ENCODE measurements at places on chromosomes 12 and 14.

GRCh38 chr14:99880651-99881420, 87.6 kb downstream of the EML1 start:
- no peak for DNase-seq

DNA sequence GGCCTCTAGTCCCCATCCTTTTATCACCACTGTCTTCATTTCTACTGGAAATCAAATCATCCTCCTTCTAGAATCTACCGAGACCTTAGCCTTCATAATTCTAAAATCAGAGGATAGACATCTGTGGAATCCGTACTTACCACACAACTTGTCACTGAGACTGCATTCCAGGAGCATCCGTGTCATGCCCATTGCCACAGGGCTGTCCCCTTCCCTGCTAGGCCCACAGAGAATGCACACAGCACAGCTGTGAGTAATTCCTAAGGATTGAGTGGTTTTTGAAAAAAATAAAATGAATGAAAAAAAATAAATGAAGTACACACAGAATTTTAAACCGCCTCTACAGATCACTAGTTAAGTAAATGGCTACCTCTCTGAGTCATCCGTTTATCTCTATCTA, 21.0 kb upstream of the MAGOHB start:
- DNase-seq, result no peak

DNA sequence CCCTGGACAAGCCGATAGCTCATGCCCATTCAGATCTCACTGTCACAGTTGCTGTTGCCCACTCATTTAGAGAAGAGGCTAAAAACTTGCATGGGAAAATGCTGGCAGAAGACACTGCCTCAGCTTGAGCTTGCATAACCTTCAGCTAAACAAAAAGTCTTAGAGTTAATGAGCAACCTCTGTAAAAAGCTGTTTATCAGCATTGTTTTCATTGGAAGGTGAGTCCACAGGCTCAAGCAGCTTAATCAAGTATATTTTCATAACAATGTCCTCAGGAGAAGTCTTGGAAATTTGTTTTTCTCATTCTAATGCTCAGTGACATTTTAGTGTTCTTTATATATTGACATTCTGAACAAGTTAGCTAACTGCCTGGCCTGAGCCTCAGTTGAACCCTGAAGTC, 872.9 kb downstream of the TMTC2 start:
- DNase-seq, result no peak

DNA sequence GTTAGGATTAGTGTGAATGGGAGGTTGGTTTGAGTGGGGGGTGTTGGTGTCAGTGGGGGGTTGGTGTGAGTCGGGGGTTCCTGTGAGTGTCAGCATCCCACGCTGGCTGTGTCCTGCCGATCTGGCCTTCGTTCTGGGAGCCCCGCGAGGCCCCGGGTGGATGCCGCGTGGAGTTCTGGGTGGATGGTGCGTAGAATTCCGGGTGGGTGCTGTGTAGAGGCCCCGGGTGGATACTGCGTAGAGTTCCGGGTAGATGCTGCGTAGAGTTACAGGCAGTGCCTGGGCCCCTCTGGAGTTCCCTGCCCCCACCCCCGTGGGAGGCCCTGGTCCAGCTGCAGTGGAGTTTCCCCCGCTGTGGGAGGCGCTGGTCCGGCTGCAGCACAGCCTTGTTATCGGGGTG, 8.7 kb downstream of the NOC4L start:
- DNase-seq, result no peak

DNA sequence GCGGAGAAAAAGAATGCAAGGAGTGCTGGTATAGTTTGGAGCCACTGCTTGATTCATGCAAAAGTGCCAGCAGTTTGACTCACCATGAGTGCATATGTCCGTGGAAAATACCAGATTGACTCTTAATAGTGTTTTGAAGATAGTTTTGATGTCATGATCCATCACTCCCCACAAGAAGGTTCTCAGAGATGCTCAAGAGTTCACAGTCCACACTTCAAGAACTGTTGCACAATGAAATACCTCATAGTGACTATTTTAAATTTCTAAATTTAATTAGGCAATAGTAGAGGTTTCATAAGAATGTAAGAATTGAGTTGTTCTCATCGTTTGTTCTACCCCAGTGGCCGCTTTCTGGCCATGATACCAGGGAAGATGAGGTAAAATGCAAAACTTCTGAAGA, 286.6 kb upstream of the RGS6 start:
- no peak for DNase-seq

GRCh38 chr14:92586963-92587699, 73.5 kb downstream of the RIN3 start:
- no peak for DNase-seq

DNA sequence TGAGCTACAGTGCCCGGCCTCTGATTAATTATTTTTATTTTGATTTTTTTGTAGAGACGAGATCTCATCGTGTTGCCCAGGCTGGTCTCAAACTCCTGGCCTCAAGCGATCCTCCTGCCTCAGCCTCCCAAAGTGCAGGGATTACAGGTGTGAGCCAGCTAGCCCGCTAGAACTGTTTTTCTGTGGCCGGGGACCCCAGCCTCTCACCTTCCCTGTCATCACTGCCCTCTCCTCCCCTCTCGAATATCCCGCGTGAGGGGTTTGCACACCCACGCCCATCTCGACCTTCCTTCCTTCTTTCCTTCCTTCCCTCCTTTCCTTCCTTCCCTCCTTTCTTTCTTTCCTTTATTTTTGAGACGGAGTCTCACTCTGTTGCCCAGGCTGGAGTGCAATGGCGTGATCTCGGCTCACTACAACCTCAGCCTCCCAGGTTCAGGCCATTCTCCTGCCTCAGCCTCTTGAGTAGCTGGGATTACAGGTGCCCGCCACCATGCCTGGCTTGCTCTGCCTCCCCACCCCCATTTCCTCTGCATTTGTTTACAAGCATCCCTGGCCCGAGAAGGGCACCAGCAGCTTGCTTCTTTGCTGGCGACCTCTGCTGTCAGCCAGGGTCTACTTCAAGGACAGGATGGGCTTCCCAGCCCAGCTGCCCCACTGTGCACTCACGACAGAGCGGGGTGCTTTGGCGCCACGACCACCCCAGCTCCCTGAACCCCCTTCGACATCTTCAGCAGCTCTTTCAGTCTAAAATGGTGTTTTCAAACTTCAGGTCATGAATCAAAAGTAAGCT, 4.3 kb upstream of the TRAF3 start:
- no peak for DNase-seq

GRCh38 chr12:26647088-26647487, 185.9 kb downstream of the ITPR2 start:
- DNase-seq, result no peak

DNA sequence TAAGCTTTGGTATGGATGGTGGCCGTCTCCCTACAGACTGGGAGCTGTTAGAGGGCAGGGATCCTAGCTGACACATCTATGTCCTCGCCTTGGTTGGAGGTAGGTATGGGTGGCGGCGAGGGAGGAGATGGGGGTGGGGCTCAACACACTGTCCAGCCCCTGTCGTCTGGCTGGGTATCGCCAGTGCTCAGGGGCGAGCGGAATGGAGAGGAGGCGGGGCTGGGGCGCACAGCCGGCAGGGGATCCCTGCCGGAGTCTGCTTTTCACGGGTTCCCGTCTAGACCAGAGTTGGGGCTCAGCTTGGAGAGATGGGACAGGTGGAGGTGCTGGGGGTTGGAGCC, 16.1 kb downstream of the TAMALIN start:
- no peak for DNase-seq

- no peak for DNase-seq
Measured at GRCh38 chr14:104437703-104438102, 141.9 kb upstream of the C14orf180 start.

DNA sequence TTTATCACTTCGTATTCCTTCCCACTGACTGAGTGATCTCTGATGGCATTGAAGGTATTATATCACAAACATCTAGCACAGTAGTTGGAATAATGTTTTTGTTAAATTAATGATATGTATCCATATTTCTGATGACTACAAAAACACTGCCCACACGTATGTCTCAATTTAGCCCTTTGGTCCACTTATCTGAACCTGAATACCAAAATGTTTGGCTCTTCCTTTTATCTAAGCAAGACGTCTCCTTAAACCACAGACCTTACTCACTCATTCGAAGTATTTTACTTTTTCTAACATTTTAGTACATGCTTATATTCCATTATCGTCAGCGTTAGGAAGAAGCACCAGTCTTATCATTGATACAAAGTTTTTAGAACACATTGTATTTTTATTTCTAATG, 126.4 kb downstream of the PIK3C2G start:
- DNase-seq, result no peak

DNA sequence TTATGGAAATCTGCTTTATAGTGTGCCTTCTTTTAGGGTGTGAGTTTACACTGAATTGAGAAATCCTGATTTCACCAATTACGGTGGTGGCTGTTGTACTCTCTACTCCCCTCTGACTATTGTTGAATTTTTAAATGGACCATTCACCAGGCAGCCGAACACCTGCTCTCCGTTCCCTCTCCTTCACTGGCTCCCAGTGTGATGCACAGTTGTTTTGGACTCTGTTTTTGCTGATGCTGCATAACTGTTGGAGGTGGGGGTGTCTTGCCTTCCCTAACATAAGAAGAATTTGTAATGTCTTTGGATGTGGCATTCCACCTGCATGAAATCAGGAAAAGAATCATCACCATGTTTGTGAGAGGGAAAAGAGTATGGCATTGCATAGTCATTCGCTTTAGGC, 341.2 kb downstream of the SNAPC1 start:
- DNase-seq, result no peak

Measured in GM13977 (cell line).